Aorta (tissue), 5 donors: ENCODE measurements at places on chromosomes 12 and 14. TPM values are rescaled to one million over a fixed set of nuclear protein-coding genes. Genes with fewer than 3 reads are reported as not detected.
A peak's percentile ranks its signal among the peaks of the same experiment; 100 is the strongest.

NEUROD4 gene
- not detected for polyA plus RNA-seq

AKAP6 gene
- 7.4 TPM for polyA plus RNA-seq

ALX1 gene
- not detected for polyA plus RNA-seq

HOXC9 gene
- polyA plus RNA-seq = not detected

AGAP2 gene
- 0.88 TPM for polyA plus RNA-seq

ANO4 gene
- polyA plus RNA-seq = not detected

FSCB gene
- not detected for polyA plus RNA-seq

PSMC6 gene
- polyA plus RNA-seq = 87.9 TPM

FOXG1 gene
- polyA plus RNA-seq = not detected

GRCh38 chr12:102950107-102950949, 7.1 kb upstream of the ASCL1 start:
- H3K27ac ChIP-seq = no peak overlapping the region
- no peaks in the 10 kb centered on the region for H3K27me3 ChIP-seq
- H3K4me3 ChIP-seq = no peak overlapping the region
- no peaks in the 10 kb centered on the region for H3K4me1 ChIP-seq

GRCh38 chr12:111143271-111143670, 222.9 kb upstream of the MYL2 start:
- DNase-seq = no peak
- no peaks in the 10 kb centered on the region for H3K4me1 ChIP-seq
- no peak overlapping the region for H3K27ac ChIP-seq
- H3K27me3 ChIP-seq = no peaks in the 10 kb centered on the region
- no peaks in the 10 kb centered on the region for H3K36me3 ChIP-seq

- H3K4me3 ChIP-seq = no peak overlapping the region
- DNase-seq = no peak
- H3K36me3 ChIP-seq = no peaks in the 10 kb centered on the region
- no peaks in the 10 kb centered on the region for H3K27me3 ChIP-seq
- H3K27ac ChIP-seq = no peak overlapping the region
Measured at GRCh38 chr12:75260316-75260715, 50.7 kb upstream of the KCNC2 start.

- DNase-seq = no peak
- no peaks in the 10 kb centered on the region for H3K27me3 ChIP-seq
- no peak overlapping the region for H3K27ac ChIP-seq
- no peaks in the 10 kb centered on the region for H3K36me3 ChIP-seq
- no peaks in the 10 kb centered on the region for H3K4me1 ChIP-seq
Measured at GRCh38 chr14:44369401-44370123, 137.5 kb downstream of the FSCB start.

GRCh38 chr14:71242237-71242748, 335.0 kb downstream of the PCNX1 start:
- H3K36me3 ChIP-seq = no peaks in the 10 kb centered on the region
- no peak overlapping the region for H3K4me3 ChIP-seq
- no peak for DNase-seq

DNA sequence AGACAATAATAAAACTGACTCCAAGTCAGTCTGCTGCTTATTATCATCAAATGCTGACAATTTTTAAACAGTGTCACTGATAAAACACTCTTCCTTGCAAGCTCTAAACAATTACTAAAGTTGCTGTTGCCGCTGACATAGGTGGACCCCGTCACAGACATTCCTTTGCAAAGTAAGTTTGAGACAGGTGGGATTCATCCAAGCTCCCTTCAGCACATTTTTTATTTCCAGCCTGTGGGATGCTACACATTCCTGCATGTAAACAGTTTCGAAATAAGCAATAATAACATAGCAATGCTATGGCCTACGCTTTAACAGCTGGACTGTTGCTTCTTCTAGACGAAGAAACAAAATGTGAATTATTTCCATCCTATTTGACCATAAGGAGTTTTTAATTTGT, 85.4 kb upstream of the HIF1A start:
- H3K36me3 ChIP-seq = no peaks in the 10 kb centered on the region
- H3K4me1 ChIP-seq = no peaks in the 10 kb centered on the region
- no peaks in the 10 kb centered on the region for H3K27me3 ChIP-seq
- no peak overlapping the region for H3K27ac ChIP-seq
- no peak overlapping the region for H3K4me3 ChIP-seq
- DNase-seq = no peak

DNA sequence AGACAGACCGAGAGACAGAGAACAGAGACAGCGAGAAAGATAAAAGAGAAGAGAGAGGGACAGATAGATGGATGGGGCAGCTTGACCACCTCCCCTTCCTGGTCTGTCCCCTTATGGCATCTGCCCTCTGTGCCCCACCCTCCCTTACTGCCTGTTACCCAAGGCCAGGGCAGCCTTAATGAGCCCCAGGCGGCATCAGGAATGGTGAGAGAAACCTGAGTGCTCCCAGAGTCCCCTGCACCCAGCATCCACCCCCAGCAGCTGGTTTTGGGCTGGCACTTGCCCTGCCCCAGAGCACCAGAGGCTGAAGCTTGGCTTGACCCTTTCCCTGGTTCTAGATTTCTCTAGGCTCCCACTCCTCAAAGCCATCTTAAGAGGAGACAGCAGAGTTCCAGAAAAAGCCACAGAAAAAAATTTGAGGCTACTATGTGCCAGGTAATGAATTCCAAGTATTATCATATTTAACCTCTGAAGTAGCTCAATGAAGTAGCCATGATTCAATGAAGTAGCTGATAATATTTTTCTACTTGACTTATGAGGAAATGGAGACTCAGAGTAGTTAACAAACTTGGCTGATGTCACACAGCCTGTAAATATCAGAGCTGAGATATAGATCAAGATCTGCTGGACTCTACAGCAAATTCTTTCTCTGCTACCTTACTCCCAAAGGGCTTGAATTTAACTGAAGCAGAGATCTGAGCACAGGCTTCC, 2.0 kb upstream of the ZNF385A start:
- H3K27me3 ChIP-seq = no peaks in the 10 kb centered on the region
- no peaks in the 10 kb centered on the region for H3K36me3 ChIP-seq
- H3K27ac ChIP-seq = no peak overlapping the region
- DNase-seq = peak; percentile 68
- H3K4me1 ChIP-seq = no peaks in the 10 kb centered on the region

DNA sequence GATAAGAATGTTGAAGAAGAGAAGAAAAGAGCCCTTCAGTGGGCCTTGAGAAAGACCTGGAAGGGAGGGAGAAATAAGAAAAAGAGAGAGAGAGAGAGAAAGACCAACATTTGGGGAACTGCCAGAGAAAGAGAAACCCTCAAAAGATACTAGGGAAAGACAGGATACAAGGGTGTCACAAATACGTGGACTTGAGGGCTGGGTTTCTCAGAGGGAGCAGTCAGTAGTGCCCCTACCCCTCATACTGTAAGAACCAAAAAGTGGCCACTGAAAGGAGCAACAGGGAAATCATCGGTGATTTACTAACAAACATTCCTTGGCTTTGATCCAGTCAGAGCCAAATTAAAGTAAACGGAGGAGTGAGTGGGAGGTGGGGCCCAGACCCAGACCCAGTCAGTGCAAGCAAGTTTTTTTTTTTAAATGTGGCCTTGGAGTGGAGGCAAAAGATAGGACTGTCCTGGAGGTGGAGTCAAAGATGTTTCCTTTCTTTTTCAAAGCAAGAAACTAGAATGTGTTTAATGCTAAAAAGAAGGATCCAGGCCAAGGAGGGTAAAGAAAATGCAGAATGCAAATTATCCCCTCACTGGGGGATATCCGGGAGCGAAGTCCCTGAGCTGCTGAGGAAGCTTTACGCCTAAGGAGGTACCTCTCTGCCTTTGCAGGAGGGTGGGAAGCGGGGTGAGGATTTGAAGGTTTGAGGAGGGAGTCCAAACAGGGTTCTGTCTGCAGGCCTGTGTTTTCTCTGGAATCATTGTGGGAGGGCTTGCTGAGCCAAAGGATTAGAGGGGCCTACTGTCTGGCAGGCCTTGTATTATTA, 143.5 kb upstream of the AMIGO2 start:
- H3K27me3 ChIP-seq = no peaks in the 10 kb centered on the region
- no peak overlapping the region for H3K4me3 ChIP-seq
- DNase-seq = no peak
- H3K4me1 ChIP-seq = no peaks in the 10 kb centered on the region

DNA sequence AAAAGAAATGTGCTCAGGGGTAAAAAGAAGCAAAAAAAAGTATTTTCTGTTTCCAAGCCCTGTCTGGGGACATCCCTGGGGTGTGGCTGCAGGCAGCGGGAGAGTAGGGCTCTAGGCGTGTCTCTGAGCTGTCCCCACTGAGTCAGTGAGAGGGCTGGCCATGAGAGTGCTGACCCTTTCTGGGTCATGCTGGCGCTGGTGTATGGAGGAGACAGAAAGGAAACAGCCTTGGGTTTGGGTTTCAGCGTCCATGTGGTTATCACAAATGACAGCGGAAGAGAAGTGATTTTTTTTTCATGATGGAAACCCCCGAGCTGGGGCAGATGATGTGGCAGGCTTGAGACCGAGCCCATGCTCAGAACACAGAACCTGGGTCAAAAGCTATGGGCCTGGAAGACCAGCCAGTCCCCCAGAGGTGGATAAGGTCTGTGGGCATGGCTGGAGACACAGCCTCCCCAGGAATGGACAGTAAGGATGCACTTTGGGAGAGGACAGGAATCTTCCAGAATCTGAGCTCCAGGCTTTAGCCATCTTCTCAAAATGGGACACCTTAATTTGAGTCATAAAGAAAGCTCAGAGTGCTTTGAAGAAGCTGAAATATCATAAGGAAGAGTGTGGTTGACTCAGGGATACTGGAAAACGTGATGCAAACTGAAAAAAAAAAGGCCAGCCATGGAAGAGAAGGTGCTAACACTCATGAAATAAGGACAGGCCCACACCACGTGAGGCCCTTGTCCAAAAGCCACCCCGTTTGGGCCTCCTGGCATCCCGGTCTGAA, 36.2 kb downstream of the SYNE3 start:
- no peaks in the 10 kb centered on the region for H3K4me1 ChIP-seq
- DNase-seq = peak; percentile 80
- H3K36me3 ChIP-seq = no peaks in the 10 kb centered on the region
- no peak overlapping the region for H3K27ac ChIP-seq

DNA sequence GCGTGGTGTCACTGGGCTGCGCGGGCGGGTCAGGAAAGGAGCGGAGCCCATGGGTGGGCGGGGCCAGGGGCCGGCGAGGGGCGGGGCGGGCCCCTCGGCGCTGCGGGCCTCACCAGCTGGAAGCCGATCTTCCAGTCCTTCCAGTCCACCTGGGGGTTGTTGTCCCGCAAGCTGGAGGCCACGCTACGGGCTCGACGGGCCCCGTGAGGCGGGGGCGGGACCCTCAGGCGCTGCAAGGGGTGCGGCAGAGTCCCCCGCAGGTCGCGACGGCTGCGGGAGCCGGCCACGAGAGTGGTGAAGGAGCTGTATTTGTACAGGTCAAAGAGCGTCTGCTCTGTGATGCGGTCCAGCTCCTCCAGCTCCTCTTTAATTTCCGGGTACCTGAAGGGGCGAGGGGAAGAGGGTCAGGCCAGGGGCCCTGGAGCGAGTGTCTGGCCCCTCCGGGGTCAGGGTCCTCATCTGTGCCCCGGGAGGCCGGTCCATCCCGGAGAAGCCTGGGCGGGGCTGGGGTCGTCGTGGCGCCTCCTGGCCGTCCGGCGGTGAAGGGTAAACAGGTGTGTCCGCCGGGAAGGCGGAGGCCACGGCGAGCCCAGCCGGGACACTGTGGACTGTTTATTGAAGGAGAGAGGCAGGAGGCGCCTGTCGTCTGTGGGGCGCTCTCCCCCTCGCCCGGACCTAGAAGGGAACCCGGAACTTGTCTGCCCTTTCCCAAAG, 11.9 kb downstream of the SCNN1A start:
- peak overlapping the region; percentile 3 for H3K4me3 ChIP-seq
- no peaks in the 10 kb centered on the region for H3K4me1 ChIP-seq
- H3K27ac ChIP-seq = no peak overlapping the region
- H3K36me3 ChIP-seq = no peaks in the 10 kb centered on the region
- H3K27me3 ChIP-seq = no peaks in the 10 kb centered on the region

- no peak for DNase-seq
- H3K27me3 ChIP-seq = no peaks in the 10 kb centered on the region
- H3K36me3 ChIP-seq = no peaks in the 10 kb centered on the region
- H3K27ac ChIP-seq = peak overlapping the region; percentile 99
Measured at GRCh38 chr12:100141666-100141997, 1.0 kb downstream of the BLTP3B start.

- no peak overlapping the region for H3K27ac ChIP-seq
- DNase-seq = no peak
- H3K27me3 ChIP-seq = no peaks in the 10 kb centered on the region
- no peak overlapping the region for H3K4me3 ChIP-seq
- no peaks in the 10 kb centered on the region for H3K4me1 ChIP-seq
Measured at GRCh38 chr12:122590990-122591389, 63.9 kb downstream of the KNTC1 start.

- DNase-seq = no peak
- H3K27me3 ChIP-seq = no peaks in the 10 kb centered on the region
- no peak overlapping the region for H3K4me3 ChIP-seq
- H3K27ac ChIP-seq = no peak overlapping the region
- H3K36me3 ChIP-seq = peaks cover 15% of the 10 kb centered on the region
Measured at GRCh38 chr14:74904635-74905503, 18.2 kb downstream of the RPS6KL1 start.

GRCh38 chr12:25995906-25996305, 37.4 kb downstream of the RASSF8 start:
- no peaks in the 10 kb centered on the region for H3K27me3 ChIP-seq
- no peak for DNase-seq
- no peaks in the 10 kb centered on the region for H3K36me3 ChIP-seq
- H3K4me1 ChIP-seq = peaks cover 2% of the 10 kb centered on the region
- H3K27ac ChIP-seq = peak overlapping the region; percentile 9
- no peak overlapping the region for H3K4me3 ChIP-seq

- peak overlapping the region; percentile 6 for H3K27ac ChIP-seq
- no peak overlapping the region for H3K4me3 ChIP-seq
- no peaks in the 10 kb centered on the region for H3K27me3 ChIP-seq
- peaks cover 2% of the 10 kb centered on the region for H3K4me1 ChIP-seq
Measured at GRCh38 chr12:11746024-11746771, 96.7 kb downstream of the ETV6 start.

DNA sequence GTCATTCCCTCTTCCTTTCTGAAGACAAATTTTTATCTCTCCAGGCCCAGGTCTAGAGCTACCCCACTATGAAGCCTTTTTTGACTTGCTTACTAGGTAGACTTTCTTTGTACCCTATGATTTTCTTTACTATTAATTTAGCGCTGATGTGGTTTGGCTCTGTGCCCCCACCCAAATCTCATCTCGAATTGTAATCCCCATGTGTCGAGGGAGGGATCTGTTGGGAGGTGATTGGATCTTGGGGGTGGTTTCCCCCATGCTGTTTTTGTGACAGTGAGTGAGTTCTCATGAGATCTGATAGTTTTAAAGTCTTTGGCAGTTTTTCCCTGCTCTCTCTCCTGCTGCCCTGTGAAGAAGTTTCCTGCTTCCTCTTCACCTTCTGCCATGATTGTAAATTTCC, 118.1 kb downstream of the SLC38A1 start:
- H3K4me3 ChIP-seq = no peak overlapping the region
- H3K27ac ChIP-seq = no peak overlapping the region
- no peaks in the 10 kb centered on the region for H3K27me3 ChIP-seq
- no peaks in the 10 kb centered on the region for H3K4me1 ChIP-seq
- no peak for DNase-seq

GRCh38 chr14:58280954-58281787, 17.2 kb upstream of the ARID4A start:
- peaks cover 2% of the 10 kb centered on the region for H3K36me3 ChIP-seq
- DNase-seq = peak; percentile 56
- no peaks in the 10 kb centered on the region for H3K27me3 ChIP-seq
- peaks cover 12% of the 10 kb centered on the region for H3K4me1 ChIP-seq
- H3K4me3 ChIP-seq = no peak overlapping the region

- no peak for DNase-seq
- H3K36me3 ChIP-seq = peaks cover 6% of the 10 kb centered on the region
- H3K4me1 ChIP-seq = no peaks in the 10 kb centered on the region
- H3K27ac ChIP-seq = no peak overlapping the region
- no peak overlapping the region for H3K4me3 ChIP-seq
- H3K27me3 ChIP-seq = no peaks in the 10 kb centered on the region
Measured at GRCh38 chr12:22066310-22066709, 20.3 kb downstream of the CMAS start.
